Activated CD4-positive, CD25-positive, alpha-beta regulatory T cell treated with anti-CD3 and anti-CD28 coated beads, Interleukin-2, amount 50 U/mL, for 24 hours (primary cell): ENCODE measurements at places on chromosomes 11 and 22.
A peak's percentile ranks its signal among the peaks of the same experiment; 100 is the strongest.

- no peak for ATAC-seq
These were observed 48.6 kb upstream of the ADA2 start for GRCh38 chr22:17267661-17268330.

- ATAC-seq, result peak; percentile 38
These were observed 12.8 kb upstream of the ST14 start for GRCh38 chr11:130146796-130147195.

- no peak for ATAC-seq
These were observed 52.4 kb upstream of the IGLL5 start for GRCh38 chr22:22835242-22835641.

GRCh38 chr11:114929351-114930000, 251.1 kb downstream of the NXPE2 start:
- no peak for ATAC-seq

- ATAC-seq, result no peak
These were observed 22.4 kb upstream of the C11orf96 start for GRCh38 chr11:43919852-43920597.

DNA sequence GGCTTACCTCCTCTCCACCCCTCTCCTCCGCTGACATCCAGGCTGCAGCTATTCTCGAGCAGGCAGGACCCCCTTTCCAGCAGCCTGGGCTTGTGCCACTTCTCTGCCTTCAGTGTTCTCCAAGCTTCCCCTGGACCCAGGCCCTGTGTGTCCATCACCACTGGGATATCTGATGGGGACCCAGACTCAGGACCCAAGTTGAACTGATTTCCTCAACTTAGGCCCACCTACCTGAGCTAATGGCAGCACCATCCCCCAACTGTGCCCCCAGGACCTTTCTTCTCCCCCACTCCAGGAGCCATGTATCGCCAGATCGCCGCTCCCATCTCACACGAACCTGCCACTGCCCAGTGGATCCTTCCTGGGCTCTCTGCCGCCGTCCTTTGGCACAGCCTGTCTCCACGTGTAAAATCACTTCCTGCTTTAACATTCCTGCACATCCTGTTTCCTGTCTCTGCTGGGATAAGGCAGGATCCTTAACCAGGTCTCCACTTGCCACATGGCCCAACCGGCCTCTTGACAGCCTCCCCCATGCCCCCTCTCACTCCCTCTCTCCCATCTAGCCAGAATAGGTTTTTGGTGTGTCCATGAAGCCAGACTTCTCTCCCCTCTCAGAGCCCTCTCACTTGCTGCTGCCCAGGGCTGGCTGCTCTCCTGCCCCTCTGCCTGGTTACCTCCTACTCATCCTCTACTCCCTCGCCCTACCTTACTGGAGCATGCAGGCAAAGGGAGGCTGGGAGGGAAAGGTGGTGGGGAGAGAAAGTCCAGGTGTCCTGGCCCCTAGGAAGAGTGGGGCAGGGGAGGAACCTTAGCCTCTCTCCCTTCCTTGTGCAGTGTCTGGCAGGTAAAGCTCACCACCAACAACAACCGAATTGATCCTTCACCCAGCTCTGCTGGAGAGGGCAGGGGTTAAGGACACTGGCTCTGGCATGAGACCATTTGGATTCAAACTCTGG, 9.4 kb downstream of the SPATA19 start:
- ATAC-seq, result no peak

GRCh38 chr22:27032091-27032761, 374.8 kb downstream of the MIAT start:
- no peak for ATAC-seq

GRCh38 chr11:46721286-46721685, 2.3 kb downstream of the F2 start:
- ATAC-seq, result no peak

DNA sequence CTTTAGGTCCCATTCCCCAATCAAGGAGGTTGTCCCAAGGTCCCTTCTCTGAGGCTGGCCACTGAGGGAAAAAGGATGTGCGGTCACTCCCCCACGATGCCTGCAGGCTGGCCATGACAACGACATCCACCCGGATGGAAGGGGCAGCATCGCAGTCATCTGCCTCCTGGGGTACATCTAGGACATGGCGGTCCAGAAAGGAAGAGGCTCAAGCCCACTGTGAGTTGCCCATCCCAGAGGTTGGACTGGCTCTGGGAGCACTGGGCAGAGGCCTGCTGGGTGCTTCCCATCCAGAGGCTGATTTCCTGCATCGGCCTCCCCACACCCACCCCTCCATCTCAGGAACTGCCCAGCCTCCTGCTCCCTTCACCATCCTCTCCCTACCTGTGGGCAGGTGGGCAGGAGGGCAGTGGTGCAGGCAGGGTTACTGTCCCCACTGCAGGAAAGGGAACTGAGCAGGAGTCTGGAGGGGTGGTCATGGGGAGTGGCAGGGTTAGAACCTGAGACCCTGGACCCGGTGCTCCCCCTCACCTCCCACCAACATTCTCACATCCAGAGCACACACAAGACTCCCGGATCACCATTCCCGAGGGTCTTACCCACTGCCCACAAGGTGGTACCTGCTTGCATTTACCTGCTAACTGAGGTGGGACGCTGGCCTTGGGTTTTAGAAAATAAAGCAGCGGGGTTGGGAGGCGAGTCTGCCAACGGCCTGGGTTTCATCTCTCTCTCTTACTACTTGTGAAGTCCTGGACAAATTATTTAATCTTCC, 4.4 kb downstream of the RCE1 start:
- no peak for ATAC-seq

GRCh38 chr11:8289492-8289918, 25.8 kb upstream of the LMO1 start:
- ATAC-seq, result no peak

DNA sequence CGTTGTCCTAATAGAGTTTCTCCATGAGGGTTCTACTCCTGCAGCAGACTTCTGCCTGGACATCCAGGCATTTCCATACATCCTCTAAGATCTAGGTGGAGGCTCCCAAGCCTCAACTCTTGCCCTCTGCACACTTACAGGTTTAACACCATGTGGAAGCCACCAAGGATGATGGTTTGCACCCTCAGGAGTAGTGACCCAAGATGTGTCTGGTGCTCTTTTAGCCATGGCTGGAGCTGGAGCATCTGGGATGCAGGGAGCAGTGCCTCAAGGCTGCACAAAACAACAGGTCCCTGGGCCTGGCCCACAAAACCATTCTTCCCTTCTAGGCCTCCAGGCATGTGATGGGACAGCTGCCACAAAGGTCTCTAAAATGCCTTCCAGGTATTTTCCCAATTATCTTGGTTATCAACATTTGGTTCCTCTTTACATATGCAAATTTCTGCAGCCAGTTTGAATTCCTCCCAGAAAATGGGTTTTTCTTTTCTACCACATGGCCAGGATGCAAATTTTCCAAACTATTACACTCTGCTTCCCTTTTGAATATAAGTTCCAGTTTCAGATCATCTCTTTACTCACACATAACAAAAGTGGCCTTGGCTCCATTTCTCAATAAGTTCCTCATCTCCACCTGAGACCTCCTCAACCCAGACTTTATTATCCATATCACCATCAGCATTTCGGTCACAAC, 69.5 kb upstream of the GNAZ start:
- ATAC-seq, result no peak

DNA sequence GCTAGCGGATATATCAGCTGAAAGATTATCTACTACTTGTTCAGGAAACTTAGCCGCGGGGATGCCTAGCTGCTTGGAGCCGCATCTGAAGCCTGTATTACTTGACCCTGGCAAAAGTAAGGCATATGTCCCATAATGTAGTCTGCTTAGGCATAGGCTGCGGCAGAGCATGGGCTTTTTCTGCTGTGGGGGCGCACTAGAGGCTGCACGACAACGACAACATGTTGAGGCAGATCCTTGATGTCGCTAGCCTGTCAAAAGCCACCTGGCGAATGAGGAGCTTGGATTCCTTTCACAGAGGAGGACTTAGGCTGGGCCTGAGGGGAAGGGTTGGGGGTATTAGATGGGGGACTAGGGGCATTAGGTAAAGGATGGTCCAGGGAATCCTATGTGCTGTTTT, 1.1 kb upstream of the OR52N2 start:
- ATAC-seq, result no peak

GRCh38 chr11:124875943-124876817, 10.9 kb downstream of the ROBO3 start:
- peak; percentile 94 for ATAC-seq

- ATAC-seq, result no peak
These were observed 768.8 kb downstream of the NTM start for GRCh38 chr11:132139181-132139580.

DNA sequence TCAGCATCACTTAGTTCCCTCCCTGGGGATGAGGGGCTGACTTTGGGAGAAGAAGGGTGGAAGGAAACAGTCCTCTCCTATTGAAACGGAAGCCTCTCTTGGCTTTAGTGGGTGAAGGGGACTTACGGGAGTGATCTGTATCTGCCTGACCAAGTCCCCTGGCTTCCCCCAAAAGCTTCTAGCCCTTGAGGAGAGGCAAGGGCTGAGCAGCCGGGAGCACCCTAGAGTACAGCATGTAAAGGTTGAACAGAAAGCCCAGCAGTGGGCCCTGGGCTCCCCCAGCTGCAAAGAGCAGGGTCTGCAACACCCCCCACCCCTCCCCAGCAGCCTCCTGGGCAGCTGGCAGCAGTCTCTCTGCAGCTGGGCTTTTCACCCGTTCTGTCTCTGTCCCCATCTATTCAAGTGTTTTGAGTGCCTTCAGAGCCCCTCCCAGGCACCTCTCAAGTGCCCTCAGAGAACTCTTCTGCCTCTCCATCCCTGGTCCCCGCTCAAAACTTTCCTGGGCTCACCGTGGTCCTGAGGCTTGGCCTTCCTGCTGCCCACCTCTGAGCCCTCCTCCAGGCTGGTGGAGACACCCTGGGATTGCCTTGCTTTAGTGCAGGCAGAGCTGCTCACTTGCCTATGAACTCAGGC, 2.7 kb downstream of the CAPN5 start:
- no peak for ATAC-seq

- no peak for ATAC-seq
These were observed 90.7 kb upstream of the OR4B1 start for GRCh38 chr11:48125866-48126265.

GRCh38 chr11:102957953-102958352, 2.4 kb upstream of the MMP13 start:
- no peak for ATAC-seq

GRCh38 chr11:70129051-70129592, 51.0 kb downstream of the ANO1 start:
- ATAC-seq, result no peak

DNA sequence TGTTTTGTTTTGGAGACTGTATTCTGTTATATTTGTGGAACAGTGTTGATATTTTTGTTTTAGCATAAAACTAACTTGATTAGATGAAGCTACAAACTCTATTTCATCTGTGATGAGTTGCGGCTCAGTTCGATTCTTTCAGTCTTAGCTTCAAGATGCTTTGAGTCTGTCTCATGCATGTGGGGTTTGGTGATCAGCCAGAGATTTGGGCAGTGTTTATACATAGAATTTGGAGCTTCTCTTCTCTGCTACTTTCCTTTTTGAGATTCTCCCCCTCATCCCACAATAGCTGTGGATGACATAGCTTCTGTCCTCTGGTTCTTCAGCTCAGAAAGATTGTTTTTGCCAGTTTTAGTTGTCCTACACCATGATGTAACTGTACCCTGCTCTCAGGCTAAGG, 90.4 kb downstream of the ARHGAP20 start:
- no peak for ATAC-seq

- no peak for ATAC-seq
These were observed 97.3 kb downstream of the GALNT18 start for GRCh38 chr11:11524436-11525061.
